GM12878 (cell line): ENCODE measurements at places on chromosomes 3 and 15. TPM values are rescaled to one million over a fixed set of nuclear protein-coding genes. Genes with fewer than 3 reads are reported as not detected.

DNA sequence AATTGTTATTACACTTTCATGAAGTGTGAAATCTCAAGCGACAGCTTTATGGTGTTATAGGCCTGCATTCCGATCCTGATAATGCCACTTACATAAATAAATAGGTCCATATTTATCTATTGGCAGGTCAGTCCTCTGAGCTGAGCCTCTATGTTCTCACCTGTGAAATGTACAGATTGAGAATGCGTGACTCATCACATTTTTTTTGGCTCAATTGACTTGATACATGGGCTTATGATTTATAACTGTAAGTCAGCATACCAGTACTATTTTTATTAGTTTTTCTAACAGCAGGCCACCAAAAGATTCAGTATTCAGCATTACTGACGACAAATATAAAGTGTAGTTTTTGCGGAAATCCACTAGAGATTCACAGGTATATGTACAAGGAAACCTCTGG is 344.4 kb downstream of the ROBO1 start:
- DNase-seq: no peak

DNA sequence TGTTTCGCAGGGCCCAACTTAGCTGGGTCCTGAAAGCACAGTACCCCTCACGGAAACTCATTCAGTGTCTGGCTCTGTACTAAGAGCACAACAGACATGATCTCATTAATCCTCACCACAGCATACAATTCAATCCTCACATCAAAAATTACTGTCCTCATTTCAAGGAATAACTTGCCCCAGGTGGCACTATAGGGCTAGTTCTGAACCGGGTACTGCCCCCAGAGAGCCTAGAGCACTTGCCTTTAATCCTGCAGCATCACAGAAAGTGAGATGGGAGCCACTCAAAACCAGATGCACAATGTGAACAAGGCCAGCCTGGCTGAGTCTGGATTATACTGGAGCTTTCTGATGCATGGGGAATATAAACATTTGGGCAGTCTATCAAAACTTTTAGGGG is 122.6 kb downstream of the OSBPL10 start:
- DNase-seq: no peak

GRCh38 chr3:4290272-4290893 is 12.8 kb upstream of the SETMAR start:
- no peak for DNase-seq

DNA sequence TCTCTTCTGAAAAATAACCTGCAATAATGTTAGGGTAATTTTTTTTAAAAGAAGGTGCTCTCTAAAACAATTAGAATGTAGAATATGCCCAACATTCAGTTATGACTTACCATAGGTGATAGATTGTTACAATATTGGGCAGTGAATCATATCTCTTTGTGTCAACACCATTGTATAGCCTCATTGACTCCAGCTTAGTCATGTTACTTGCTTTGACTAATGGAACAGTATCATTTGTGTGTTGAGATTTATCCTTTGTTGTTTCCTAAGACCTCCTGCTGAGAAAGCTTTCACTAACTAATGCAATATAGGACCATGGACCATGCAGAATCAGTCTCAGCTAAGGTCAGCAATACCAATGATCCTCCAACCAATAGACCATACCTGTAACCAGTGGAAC is 1106.4 kb downstream of the SI start:
- no peak for DNase-seq

DNA sequence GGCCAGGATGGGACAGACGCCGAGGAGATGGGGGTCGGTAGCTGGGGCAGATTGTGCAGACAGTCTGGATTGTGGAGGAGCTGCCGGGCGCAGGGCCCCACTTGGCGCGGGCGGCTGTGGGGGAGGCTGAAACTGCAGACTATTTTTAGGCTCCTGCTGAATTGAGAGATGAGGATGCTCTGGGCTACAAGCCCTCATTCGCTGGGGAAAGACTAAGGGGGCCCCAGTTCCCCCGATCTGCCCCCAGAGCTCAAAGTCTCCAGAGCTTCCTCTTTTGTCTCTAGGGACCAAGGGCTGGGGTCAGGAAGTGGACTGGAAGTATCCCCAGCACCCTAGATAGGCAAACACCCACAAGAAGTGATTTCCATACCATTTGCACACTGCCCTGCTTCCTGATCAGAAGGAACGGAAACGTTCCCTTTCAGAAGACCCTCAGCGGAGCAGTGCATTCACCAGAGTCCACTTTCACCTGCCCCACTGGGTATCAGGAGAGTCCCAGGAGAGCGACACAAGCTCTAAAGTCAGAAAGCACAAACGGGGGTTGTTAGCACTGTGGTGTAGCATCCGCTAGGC is 29.7 kb downstream of the SEMA7A start:
- DNase-seq: peak; percentile 95

- DNase-seq: no peak
Observed at GRCh38 chr15:74337607-74338211, 29.7 kb downstream of the CYP11A1 start.

DNA sequence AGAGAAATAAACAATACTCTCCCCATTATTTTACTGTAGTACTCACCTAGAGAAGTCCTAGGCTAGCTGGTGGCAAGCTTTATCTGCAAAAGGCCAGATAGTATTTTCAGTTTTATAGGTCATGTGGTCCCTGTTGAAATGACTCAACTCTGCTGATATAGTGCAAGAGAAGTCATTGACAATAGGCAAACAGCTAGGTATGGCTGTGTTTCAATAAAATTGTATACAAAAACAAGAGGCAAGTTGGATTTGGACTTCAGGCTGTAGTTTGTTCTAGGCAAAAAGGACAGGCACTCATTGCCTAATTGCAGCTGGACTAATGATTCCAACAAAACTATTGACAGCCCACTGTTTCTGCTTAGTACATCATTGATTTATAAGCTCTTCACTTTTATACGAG is 328.0 kb upstream of the PDZRN3 start:
- DNase-seq: no peak

DNA sequence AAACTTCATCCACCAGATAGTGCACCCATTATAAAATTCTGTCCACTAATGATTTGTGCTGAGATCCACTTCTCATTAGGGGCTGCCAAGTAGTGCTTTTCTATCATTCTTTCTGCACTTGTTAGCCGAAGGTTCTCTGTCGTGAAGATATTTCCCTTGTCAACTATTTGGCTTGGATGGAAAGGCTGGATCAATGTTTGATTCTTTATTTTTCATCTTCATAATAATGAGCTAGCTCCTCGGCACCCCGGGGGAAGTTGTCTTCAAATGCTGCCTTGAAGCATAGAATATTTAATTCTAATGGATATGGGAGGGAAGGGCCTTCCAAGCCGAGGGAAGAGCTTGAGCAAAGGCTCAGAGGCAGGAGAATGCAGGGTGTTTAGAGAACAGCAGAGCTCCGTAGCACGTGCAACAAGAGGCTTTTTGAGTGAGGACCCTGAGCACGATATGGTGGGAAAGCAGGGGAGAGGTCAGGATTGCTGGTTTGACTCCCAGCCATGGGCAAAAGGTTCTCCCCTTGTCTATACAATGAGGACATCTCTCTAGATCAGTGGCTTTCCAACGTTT is 16.3 kb upstream of the MUC20 start:
- no peak for DNase-seq

DNA sequence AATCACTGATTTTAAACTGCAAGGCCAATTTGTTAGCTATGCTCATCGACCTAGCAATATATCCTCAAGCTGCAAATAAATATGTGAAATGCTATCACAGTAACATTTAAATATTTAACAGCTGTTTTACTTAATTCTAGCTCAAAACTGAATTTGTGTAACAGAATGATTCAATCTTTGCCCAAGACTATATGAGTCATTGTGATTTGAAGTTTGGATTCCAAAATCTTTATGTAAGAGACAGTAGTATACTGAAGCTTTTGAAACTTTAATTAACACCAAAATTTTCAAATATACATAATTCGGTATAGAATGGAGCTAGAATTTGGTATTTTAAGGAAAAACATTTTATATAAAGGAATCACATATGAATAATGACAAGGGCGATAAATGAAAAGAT is 603.0 kb upstream of the ROBO2 start:
- no peak for DNase-seq

DNA sequence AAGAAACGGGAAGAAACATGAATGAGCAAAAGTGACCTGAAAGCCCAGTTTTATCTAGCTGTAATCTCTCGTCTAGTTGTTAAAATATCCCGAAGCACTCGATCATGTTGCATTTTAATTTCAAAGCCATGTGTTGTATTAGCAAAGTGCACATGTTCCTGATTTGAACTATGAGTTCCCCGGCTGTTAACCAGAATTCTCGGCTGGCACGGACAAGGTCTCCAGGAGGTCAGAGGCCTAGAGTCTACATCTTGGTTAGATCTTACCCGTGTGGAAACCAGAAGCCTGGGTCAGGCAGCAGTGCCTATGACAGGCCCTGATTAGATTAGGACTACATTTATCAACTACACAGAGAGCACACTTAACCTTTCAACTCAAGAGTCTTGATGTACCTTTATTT is 195.8 kb downstream of the CDIN1 start:
- DNase-seq: no peak

DNA sequence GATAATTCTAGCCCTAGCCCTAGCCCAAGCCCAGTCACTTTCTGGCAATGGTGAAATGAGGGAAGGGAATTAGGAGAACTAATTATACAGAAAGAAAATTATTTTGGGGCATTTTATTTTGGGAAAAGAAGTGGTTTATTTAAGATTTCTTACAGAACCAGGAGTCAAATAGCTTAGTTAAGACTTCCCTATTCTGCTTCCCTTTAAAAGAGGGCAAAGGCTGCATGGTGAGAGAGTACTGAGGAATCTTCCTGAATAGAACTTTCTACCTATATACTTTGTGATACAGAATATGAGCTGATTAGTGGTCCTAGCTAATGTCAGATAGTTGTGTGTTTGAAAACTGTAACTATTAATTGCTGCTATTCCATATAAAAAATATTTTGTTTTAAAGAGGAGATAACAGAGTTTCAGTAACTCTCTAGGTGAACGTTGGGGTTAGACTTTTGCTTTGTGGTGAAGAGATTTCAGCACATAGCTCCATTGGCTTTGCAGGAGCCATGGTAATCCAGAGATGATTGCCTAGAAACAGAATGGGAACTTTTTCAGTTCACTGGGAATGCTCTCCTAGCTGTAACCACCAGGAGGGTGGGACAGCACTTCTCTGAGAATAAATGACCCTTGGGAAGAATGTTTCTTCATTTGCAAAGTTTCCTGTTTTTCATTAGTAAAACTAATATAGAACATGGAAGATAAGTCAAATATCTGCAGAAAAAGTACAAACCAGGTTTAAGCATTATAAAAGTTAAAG is 5.3 kb upstream of the GCSAM start:
- no peak for DNase-seq

DNA sequence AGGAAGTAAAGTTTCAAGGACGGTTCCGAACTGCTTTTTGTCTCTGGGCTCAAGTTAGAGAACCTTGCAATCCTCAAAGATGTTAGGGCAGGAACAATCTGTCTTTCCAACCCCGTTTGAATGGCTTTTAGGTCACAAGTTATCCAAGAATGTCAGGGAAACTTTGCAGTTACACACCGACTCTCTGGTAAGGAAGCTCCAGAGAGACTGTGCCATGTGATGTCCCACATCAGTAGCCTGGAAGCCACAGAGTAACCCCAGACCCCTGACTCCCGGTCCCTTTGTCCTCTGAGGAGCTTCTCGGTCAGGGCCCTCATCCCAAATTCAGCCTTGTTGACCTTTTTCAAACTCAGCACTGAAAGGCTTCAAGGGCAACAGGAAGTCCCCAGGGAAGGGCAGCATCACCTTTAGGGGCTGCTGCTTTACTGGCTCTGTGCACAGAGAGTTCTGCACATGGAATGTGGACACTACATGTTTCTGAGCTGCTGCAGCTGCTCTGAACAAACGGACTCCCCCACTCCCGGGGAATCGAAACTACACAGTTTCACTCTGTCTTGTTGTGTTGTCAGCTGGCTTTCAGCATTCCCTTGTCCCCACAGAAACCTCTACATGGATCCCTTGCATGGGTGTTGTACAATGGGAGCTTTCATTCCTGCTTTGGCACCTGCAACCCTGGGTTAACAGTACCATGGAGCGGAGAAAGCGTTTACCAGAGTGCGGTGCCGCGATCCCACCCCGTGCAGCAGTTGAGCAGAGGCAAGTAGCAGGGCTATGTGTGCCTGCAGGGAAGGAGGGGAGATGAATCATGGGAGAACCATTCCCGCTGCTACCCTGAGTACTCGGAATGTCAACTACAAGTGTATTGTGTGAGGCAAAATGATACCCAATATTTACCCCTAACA is 408.2 kb upstream of the THBS1 start:
- no peak for DNase-seq

DNA sequence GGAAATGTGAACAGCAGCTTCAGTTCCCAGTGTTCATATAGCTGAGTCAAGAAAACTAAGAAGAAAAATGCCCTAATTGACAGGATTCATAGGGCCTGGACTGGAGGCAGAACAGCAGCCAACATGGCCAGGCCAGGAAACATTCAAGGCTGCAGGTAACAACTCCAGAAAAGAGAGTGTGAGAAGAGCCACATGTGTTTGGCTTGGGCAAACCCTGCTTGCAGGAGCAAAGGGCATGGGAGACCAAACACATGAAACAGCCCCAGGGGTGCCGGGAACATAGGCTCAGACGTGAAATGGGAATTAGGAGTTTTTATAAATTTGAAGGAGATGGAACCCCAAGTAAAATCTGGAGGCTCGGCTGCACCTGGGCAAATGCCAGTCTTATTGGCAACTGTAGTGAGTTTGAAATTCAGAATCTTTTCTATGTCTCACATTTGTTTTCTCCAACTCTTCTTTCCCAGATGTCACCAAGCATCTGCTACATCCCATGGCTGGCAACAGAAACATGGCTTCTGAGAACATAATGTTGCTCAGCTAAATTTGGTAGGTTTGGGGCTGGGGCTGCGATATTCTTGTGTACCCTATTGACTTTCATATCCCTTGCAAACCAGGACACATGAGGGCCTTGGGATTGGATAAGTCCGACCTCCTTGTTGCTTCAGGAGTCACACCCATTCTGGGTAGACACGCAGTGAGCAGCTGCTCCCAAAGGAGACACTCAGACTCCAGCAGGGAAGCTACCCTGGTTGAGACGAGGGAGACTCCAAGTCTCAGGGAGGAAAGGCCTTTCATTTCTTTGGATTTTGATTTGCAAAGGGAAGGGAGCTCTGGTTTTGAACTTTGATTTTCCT is 98.9 kb upstream of the CLSTN2 start:
- DNase-seq: no peak

- no peak for DNase-seq
Observed at GRCh38 chr3:128221328-128221727, 68.0 kb downstream of the EEFSEC start.

DNA sequence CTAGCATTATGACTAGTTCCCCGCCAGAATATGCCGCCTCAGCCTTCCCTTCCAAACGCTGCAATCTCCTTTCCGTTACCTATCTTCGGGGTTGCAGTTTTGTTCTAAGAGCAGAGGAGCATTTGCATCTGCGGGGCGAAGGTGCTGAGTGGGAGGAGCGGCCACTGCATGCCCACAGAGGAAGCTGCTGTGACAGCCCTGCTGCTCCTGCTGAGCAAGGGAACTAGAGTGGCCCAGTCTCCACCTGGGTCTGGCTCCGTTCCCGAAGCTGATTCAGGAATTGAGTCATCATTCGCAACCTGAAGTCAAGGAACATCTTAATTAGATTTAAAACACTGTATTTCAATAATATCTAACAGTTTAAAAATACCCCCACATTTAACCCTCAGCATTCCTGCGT is 98.2 kb upstream of the TJP1 start:
- DNase-seq: no peak

- DNase-seq: no peak
Observed at GRCh38 chr3:159077860-159078259, 276.0 kb downstream of the MFSD1 start.

SLC24A1 gene
- 4.5 and 5.8 TPM in 2 replicates for total RNA-seq

ETFA gene
- 149 and 172 TPM in 2 replicates for total RNA-seq

MGA gene
- total RNA-seq: 25.6 and 29.6 TPM in 2 replicates

GOLGA6D gene
- not detected in 2 replicates for total RNA-seq

TMEM207 gene
- not detected in 2 replicates for total RNA-seq

CKMT1A gene
- 0.13 TPM in 1 of 2 replicates, not detected in the other for total RNA-seq

SIDT1 gene
- 24.6 and 26.8 TPM in 2 replicates for total RNA-seq

ISG20 gene
- total RNA-seq: 76.5 and 90.2 TPM in 2 replicates

TSEN2 gene
- 17.7 and 17.8 TPM in 2 replicates for total RNA-seq
